Inflammatory macrophage treated with lipopolysaccharide for 1 hour (primary cell): ENCODE measurements at places on chromosomes 7 and 10.
A peak's percentile ranks its signal among the peaks of the same experiment; 100 is the strongest.

GRCh38 chr10:127265288-127265687, 68.9 kb upstream of the INSYN2A start:
- DNase-seq, result no peak

GRCh38 chr10:131874991-131875451, 25.8 kb upstream of the PPP2R2D start:
- peak; percentile 75 for DNase-seq

GRCh38 chr7:41416208-41416595, 286.7 kb downstream of the INHBA start:
- no peak for DNase-seq

DNA sequence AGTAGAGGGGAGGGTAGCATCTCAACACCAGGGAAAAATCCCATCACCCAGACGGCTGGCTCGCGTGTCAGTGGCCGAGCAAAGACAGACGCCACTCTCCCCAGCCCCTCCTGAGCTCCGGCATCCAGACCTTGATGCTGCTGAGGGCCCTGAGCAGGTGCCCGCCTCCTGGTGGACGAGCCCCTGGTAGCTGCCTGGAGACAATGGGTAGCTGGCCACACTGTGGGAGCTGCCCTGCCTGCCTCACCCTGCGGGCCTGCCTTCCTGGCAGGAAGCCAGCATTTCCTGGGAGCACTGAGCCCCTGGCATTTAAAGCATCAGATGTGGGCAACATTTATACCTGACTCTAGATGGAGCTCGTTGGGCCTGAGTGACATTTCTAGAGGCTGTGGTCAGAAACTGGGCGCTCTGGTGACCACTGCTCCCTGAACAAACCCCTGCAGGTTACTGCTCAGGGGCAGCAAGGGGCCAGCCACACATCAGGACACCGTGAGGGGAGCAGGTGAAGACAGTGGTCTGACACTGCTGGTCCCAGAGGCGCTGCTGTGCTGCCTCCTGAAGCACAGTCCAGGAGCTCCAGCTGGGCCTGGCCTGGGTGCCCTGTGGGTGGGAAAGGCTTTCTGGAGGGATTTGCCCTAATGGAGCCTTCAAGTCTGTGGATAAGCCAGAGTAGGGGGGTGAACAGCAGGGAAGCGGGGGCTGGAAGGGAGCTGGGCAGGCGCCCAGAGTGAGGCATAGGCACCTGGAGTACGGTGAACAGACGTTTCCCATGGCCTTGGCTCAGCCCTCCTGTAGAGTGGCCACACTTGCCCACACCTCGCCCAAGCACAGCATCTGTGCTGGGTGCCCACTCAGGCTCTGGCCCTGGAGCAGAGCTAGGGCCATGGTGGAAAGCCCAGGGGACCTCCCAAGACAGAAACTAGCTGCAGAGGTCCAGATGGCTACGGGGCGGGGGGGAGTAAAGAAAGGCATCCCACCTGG, 138.7 kb downstream of the MAPK8 start:
- DNase-seq, result no peak

GRCh38 chr10:121994429-121994941, 5.5 kb downstream of the TACC2 start:
- DNase-seq, result no peak

DNA sequence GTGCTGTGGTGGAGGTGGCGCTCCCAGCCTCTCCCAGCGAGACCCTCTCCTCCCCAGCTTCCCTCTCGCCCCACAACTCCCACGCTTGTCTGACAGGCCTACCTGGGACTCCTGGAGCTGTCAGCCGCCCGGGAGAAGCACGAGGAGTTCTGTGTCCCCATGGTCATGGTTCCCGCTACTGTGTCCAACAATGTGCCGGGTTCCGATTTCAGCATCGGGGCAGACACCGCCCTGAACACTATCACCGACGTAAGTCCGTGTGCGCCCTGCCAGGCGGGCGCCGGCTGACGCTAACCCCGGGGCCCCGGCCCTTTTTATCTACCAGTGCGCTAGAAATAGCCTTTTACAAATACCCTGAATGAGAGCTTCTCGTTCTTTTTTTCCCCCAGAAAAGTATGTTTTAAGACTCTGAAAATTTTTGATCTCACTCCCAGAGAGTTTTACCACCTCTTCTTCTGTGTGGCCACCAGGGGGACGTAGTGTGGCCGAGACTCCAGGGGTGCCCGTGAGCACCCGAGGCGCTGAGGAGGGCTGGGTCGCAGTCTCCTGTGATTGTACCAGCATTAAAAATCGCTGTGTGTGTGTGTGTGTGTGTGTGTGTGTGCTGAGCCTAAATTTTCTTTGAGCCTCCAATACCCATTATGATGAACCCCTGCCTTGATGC, 52.6 kb downstream of the PFKP start:
- no peak for DNase-seq

DNA sequence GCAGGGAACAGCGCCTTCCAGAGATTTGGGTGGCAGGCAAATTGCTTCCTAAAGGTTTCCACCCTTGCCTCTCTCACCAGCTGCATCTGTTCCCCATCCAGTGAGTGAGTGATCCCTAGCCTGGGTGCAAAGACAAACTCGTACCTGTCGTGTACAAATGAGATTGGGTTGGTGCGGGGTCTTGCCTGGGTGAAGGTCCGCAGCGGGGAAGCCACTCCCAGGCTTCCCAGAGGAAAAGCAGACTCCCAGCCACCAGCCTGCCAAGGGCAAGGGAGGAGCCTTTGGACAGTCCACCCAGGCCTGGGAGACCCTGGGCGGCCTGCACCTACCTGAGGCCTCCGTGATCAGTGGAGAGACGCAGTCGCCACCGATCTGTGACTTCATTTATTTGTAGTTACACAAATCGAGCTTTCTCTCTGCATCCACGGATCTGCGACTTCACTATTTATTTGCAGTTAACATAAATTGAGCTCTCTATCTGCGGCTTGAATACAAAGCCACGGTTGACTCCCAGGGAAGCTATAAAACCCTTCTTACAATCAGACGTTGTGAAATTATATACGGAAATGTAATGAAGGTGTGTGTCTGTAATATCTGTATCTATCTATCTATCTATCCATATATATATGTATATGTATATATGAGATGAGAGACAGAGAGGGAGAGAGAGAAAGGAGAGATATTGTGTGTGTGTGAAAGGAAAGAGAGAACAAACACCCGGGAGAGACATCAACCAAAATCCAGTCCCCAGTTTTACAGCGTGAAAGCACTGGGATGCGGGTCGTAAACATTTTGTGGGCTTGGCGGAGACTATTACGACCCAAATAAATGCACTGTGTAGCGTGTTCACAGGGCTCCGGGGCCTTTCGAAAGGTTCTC, 3.0 kb upstream of the HOXA7 start:
- no peak for DNase-seq

GRCh38 chr7:94897541-94897940, 9.9 kb upstream of the PPP1R9A start:
- no peak for DNase-seq

- DNase-seq, result no peak
Observed at GRCh38 chr10:122139627-122140170, 131.4 kb upstream of the BTBD16 start.

DNA sequence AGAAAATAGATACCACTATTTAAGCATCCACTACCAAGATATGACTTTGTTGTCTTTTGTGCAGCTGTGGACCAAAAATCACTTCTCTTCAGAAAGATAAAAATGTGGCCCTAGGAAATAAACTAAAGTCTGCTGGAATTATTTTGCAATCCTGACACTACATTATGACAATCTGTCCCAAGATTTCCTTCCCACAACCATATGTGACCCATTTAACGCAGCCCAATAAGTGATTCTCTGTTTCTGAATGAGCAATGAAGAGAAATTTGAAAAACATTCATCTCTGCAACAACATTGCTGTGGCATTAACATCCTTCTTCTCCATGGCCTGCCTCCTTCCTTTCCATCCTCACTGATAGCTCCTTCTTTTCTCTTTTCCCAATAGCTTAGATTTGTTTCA, 212.0 kb downstream of the TSPAN12 start:
- no peak for DNase-seq

GRCh38 chr7:44222776-44223261, 22.0 kb downstream of the YKT6 start:
- no peak for DNase-seq

- no peak for DNase-seq
Observed at GRCh38 chr10:8084799-8085198, 30.3 kb downstream of the GATA3 start.

GRCh38 chr10:92267343-92267742, 23.5 kb downstream of the CPEB3 start:
- no peak for DNase-seq

- DNase-seq, result no peak
Observed at GRCh38 chr10:44293842-44294241, 91.1 kb downstream of the CXCL12 start.

- DNase-seq, result no peak
Observed at GRCh38 chr7:29508608-29509007, 55.0 kb upstream of the PRR15 start.

DNA sequence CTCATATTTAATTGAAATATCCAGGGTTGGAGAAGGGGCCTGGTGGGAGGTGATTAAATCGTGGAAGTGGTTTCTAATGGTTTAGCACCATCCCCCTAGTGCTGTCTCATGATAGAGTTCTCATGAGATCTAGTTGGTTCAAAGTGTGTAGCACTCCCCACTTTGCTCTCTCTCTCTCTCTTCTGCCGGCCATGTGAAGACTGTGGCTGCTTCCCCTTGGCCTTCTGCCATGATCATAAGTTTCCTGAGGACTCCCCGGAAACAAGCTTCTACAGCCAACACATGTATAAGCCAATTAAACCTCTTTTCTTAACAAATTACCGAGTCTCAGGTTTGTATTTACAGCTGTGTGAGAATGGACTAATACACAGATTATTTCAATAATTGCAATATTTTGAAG, 305.8 kb upstream of the KCND2 start:
- DNase-seq, result no peak

DNA sequence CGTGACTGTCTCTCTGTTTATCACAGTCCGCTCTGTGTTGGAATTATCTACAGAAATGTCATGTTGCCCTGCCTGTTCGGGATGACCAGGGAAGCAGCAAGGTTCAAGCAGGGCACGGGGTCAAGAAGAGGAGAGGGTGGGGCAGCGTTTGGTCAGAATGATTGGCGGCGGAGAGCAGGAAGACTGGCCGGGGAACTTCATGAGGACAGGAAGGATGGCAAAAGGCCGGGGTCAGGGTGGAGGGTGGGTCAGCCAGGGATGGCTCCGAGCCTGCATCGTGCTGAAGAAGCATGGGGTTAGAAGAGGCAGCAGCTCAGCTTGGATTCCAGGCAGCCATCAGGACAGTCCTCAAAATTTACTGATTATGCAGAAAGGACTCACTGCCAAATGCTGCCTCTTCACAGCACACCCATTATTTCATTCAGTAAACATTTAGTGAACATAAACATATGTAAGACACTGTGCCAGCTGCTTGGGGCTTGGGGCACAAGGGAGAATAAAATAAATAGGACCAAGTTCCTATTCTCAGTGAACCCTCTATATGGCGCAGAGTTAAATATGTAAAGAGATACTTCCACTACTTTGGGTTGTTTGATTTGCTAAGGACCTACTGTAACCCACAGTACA, 42.8 kb downstream of the WNT2 start:
- DNase-seq, result no peak

GRCh38 chr10:117134056-117134305, 4.1 kb downstream of the VAX1 start:
- DNase-seq, result no peak

GRCh38 chr10:58444321-58444720, 59.1 kb downstream of the TFAM start:
- no peak for DNase-seq

DNA sequence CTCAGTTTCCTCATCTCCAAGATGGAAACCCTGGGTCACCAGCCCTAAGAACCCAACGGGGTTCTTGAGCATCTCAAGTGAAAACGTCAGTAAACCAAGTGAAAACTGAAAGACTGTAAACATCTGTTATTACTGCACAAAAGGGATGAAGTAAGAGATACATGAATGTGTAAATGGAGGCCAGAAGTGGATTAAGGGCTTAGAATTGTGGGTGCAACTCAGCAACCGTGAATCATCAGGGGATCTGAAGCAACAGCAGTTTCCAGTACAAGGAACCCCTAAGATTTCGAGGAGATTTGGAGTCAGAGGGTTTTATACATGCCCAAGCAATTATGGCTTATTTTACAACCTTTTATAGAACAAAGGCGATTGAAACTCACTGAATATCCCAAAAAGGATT, 95.7 kb upstream of the SVIL start:
- DNase-seq, result no peak

DNA sequence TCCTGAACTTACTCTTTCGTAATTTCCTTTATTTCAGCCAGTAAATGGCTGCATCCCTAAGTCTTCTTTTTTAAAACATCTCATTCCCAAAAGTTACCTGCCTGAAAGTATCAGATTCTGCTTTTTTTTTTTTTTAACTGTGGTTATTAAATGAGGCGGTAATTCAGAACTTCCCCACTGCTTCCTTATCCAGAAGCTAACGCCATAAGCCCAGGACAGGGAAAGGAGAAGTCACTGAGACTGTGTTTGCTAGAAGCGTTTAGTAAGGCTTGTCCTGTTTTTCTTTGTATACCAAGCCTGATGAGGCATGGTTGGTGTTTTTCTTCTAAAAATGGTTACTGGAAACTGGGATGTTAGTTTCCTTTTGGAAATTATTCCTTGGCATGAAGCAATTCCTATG, 197.8 kb downstream of the CELF2 start:
- peak; percentile 60 for DNase-seq

DNA sequence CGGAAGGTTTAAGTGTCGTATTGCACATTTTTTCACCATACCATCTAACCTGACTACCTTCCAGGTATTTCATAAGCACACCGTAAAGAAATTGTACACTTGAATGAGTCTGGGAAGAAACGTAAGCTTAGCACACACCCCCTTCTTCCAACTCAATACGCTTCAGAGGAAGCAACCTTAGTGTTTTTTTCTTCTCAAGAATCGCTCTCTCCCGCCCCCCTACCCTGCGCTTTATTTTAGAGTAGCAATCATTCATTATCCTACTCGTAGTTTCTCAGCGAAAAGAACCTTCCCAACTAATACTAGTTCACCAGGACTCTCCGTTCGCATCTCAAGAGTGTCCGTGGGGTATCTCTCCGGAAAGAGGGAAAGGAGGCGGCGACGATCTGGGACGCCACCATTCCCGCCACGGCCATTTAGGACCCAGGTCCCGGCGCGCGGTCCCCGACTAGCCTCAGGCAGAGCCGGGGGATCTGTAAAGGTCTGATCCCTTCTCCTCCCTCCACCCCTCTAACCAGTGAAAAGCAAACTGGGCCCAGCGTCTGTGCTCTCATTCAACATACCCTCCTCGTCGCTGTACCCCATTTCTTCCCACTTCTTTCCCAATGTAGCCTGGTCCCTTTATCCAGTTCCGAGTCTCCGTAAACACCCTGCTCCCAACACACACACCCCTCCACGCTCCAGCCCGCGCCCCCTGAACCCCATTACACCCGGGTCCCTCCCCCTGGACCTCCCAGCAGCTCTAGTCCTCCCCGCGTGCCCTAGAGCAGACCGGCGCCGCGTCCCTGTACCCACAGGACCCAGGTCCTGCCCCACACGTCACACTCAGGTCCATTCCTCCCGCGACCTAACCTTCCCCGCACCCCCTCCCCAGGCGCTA, 16.0 kb downstream of the MYOZ1 start:
- DNase-seq, result peak; percentile 13
